NCI-H774 (cell line): ENCODE measurements at places on chromosomes 5 and 9.

DNA sequence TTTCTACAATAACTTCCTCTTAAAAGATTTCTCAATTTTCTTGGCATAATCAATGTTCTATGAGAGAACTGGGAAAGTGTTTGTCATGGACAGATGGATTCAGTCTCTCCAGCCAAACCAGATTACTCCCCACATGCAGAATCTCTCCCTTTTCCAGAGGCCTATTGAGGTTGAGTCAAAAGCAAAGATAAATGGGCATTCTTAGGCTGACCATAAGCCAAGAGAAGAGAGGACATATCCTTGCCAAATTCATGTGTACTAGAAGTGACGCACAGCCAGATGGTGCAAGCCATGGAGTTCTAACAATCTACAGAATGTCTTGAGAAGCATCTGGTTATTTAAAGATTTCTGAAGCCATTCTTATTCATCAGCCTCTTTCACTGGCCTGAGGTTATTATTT lies 2115.0 kb downstream of the MAT2B start:
- DNase-seq: no peak

DNA sequence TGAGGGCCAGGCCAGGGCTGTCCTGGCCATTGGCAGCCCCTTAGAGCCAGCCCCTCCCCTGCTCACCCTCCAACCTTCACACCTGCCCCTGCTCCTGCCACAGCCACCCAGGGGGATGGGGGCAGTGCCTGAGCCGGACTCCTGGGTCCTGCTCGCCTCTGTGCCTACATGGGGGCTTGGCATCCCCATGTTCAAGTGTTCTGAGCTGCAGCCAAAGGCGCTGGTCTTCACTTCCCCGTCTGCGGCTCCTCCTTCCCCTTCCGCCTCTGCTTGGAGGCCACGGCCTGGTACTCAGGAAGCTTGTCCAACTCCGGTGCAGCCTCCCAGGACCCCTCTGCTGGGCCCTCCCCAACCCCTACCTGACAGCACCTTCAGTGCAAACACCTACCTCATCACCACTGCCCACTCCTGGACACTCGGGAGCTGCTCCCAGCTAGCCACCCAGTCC lies 2.3 kb upstream of the DNLZ start:
- no peak for DNase-seq

DNA sequence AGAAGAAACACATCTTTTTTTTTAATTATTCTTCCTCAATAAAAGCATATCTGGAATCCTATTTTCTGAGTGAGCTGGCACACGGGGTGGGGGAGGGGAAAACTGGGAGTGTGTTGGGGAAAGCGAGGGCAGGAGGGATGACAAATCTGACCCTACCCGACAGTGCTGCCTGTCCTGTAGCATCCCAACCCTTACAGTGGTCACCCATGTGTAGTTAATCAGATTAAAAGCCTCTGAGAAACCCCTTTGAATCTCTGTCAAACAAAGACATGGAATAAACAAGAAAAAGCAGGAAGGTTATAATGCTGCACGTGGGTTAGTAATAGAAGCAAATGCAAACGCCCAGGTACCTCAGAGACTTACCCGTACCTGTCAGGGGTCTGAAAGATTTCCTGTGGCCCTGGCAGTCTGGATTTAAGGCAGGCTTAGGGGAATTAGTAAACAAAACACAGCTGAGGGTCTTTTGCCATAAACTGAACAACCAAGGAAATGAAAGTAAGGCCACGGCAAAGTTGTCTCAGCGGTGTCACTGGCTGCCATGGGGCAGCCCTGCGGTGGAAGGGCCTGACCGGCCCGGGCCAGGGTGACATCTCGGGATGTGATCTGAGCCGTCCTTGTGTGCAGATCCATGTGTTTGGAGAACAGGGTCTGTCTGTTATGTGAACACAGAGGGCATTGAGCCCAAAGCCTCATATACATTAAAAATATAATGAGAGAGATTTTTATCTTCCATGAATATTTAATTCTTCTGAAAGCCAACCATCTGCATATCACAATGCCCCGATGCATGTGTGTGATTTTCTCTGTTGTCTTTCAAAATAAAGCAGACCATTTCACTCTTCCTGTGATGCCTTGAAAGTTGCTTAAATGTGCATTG lies 308.2 kb downstream of the ZNF608 start:
- no peak for DNase-seq

DNA sequence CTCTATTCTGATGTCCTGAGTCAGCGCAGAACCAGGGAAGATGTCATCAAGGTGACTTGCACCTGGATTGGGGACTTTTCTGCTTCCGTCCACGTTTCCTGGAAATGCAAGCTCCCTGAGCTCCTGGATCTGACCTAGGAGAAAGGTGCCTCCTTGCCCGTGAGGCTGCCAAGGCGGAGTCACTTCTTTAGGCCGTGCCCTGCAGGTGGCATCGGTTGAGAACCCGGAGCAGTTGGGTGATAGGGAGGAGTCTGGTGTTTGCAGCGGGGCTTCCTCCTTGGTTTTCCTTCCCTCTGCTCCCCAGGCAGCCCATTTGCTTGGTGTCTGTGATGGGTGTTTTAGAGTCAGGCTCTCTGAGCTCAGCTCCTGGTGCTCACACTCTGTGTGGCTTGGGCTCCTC lies 15.2 kb downstream of the NANS start:
- DNase-seq: no peak

- no peak for DNase-seq
These were observed 278.1 kb downstream of the ICE1 start for GRCh38 chr5:5700549-5700948.

- peak; percentile 83 for DNase-seq
These were observed 680 bp downstream of the GOLPH3 start for GRCh38 chr5:32173267-32174010.
